ENCODE measurements at places on chromosomes 11 and 22.

DNA sequence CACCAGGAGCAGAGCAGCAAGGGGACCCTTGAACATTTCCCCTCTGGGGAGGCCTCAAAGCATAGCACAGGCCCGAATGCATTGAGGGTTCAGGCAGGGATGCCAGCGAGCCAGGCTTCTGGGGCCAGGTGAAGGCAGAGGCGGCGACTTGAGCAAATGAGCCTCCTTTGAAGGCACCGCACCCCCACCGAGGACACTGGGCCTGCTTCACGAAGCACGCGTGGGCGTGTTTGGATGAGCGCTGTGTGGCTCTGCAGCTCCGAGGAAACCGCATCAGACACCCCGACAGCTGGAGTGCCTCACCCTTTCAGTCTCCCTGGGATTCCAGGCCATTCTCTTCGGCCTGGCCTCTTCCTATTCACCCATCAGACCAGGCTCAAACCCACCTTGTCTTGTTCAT lies 301.8 kb downstream of the NTM start:
- DNase-seq = no peak

DNA sequence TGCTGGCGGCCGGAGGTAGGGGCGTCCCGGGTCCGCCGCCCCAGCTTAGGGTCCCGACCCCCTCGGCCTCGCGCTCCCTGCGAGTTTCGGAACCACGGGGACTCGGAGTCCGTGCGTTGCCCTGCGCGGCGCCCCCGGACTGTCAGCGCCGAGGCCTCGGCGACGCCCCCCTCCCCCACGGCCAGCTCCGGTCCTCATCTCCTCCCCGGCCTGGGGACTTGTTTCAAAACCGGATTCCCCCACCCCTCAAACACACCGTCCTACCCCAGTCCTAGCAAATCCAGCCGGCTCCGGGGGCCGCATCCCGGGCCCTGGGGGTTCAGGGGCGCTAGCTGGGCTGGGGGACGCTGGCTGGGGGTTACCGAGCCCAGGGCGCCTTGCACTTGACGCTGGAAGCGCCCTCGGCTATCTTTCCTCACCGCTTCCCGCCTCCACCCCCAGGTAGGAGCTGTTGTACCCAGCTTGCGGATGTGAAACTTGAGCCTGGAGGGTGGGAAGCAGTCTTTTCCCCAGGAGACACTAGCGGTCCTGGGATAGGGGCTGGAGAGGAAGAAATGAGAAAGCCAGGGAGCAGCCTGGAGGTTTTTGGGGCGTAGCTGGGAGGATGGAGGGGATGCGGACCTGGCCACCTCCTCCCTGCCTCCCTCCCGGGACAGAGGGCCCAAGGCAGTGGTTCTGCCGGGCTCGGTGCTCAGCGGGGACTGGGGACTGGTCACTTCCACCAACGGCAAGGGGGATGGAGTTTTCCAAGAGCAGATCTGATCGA lies 550 bp downstream of the FBLN1 start:
- no peak for DNase-seq

DNA sequence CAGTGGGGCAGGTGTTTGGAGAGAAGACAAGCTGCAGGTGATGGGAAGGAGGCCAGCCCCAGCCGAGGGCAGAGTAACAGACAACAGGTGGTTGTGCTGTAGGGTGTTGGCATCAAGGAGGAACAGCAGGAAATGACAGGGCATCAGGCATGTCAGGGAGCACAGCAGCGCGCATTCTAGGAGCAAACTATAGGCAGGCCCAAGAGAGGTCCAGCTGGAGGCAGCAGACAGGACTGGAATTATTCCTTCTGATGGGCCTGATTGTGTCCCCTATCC lies 13.6 kb downstream of the ADM start:
- DNase-seq = no peak

- DNase-seq = no peak
Observed at GRCh38 chr11:119785131-119785530, 56.1 kb upstream of the NECTIN1 start.

- DNase-seq = peak; percentile 19
Observed at GRCh38 chr11:45161252-45162063, 15.0 kb downstream of the PRDM11 start.

DNA sequence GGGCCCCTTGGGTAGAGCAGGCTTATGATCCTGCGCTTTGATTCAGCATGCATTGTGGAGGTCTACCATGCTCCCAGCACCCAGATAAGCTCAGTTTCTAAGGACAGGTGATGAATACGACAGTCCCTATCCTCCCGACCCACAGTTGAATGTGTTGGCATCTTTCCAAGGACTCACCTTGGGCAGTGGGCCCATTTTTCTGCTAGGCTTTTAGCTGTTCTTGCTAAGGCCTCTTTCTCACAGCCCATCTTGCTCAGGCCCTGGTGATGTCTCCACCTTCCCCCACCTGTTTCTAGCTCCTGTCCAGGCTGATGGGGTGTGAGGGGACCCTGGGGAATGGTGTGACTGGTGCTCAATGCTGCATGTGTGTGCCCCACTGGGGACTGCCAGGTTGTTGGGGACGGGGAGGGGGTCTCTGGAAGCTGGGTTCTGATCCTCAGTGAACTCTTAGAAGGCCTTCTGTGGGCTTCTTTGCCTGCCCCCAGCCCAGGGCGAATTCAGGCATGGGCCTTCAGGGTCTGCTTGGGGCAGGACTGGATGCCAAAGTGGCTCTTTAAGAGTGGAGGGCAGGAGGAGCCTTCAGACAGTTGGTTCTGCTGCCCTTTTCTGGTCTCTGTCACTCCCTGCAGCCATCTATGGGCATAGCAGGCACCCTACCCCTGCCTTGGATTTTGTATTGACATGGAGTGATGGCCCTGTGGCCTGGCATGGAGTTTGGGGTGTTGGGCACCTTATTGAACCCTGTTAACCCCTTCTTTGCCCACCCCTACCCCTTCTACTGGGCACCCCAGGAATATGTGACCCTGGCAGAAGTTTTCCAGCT lies 33.1 kb downstream of the PHLDB1 start:
- DNase-seq = no peak

GRCh38 chr11:94060401-94060800 lies 39.2 kb downstream of the HEPHL1 start:
- DNase-seq = no peak

- DNase-seq = no peak
Observed at GRCh38 chr11:44334356-44335004, 24.5 kb upstream of the ALX4 start.

- DNase-seq = no peak
Observed at GRCh38 chr11:122895563-122895962, 13.0 kb downstream of the JHY start.

- no peak for DNase-seq
Observed at GRCh38 chr22:32587449-32587848, 112.8 kb downstream of the FBXO7 start.

DNA sequence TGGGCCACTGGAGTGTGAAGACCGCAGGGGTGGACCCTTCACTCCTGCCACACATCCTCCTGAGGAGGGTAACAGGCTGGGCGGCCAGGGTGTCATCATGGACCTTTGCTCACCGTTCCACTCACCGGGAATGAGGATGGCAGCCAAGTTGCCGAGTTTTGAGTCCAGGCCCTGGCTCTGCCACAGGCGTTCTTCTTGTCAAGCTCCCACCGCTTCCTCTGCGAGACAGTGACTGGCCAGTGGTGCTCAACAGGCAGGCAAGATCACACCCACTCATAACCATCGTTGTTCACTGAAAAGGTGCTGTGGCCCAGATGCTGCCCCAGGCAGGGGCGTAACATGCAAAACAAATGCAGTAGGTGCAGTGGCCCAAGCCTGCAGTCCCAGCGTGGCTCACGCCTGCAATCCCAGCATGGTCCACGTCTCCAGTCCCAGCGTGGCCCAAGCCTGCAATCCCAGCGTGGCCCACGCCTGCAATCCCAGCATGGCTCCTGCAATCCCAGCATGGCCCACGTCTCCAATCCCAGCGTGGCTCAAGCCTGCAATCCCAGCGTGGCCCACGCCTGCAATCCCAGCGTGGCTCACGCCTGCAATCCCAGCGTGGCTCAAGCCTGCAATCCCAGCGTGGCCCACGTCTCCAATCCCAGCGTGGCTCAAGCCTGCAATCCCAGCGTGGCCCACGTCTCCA lies 5.0 kb upstream of the PANX2 start:
- DNase-seq = no peak

- no peak for DNase-seq
Observed at GRCh38 chr22:25602916-25603315, 38.4 kb downstream of the GRK3 start.

GRCh38 chr11:86365546-86365945 lies 9.1 kb upstream of the CCDC81 start:
- peak; percentile 54 for DNase-seq

DNA sequence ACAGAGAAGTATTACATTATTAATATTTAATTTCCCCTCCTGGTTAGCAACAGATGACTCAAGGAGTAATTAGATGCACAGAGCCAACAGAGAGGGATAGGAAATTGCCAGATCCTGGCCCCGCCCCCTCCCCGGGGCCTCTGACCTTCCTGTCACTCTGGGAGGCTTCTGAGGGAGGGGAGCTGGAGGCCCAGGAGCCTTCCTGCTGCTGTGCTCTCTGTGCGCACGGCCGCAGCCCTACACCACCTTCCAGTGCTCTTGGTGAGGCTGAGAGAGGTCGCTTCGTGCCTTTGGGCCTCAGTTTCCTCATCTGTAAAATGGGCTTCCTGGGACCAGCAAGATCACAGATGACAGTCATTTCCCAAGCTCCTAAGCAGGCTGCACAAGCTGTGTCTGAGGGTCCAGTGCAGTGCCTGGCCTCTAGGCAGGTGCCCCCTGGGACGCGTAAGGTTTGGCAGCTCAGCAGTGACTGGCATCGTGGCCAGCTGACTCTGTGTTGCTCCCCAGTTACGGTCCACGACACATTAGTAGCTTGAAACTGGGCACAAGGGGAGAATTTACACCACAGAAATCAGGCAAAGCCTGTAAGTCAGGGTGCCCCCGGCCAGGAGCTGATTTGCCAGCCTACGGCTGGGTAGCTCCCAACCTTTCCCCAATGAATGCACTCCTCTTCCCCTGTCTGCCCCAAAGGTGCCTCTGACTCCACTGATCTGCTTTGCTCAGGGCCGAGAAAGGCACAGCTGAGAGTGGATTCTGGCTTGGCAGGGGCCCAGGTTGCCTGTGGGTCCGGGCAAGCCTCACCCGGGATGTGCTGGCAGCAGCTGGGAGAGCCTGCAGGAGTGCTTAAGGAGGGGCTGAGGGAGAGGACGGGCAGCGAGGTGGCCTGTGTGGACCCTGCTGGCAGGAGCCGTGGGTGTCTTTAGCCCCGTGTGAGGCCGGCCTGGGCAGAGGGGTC lies 2.3 kb downstream of the ADORA2A start:
- DNase-seq = no peak

DNA sequence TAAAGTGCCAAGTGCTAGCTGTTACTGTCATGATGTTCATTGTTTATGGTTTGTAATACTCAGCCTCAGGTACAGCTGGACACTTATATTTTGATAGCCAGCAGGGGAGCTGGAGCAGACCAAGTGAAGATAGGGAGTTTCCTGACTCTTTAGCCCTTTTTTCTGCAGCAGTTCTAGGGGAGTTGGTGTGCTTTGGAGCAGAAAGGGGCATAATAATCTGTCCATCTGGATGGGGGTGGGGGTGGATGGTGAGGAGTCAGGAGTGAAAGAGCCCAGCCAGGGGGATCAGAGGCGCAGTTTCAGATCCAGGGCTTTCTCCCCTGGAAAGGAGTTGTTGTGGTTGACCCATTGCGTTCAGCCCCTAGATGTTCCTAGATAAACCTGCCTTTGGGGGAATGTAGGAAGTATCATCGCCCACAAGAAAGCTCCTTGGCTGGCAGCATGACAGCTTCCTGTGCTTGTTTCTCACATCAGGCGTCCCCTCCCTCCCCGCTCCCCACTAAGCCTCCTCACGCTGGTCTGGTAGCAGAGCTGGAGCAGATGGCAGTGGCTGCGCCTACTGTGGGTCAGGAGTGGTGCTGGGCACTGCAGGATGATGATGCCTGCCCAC lies 41.9 kb downstream of the MED15 start:
- no peak for DNase-seq

GRCh38 chr22:34812631-34813030 lies 253.3 kb upstream of the ISX start:
- DNase-seq = peak; percentile 66

DNA sequence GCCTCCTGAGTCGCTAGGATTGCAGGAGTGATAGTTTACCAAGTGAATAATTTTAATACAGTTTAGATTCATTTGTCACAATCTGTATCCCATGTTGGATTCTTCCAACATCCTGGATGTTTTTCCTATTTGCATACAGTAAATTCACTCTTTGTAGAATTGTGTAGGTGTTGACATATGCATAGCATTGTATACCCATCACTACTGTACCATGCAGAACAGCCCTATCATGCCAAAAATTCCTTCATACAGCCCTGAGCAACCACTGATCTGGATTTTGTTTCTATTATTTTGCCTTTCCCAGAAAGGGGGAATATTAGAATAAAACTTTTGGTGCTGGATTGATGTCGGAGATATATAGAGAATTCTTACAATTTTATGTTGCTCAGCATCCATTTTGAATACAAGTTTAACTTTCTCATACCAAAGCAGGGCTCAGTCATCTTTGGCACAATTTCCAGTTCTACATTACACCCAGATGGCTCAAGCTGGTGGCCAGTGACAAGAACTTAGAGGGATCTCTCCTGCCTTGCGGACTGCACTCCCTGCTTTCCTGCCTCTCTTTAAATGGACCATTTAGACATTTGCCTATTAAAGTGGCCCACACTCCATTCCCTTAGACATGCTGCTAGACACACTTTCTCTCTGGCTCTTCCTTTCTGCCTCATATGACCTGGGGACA lies 45.4 kb upstream of the CFAP300 start:
- DNase-seq = peak; percentile 18

- no peak for DNase-seq
Observed at GRCh38 chr11:65141896-65142494, 7.7 kb upstream of the SYVN1 start.

DNA sequence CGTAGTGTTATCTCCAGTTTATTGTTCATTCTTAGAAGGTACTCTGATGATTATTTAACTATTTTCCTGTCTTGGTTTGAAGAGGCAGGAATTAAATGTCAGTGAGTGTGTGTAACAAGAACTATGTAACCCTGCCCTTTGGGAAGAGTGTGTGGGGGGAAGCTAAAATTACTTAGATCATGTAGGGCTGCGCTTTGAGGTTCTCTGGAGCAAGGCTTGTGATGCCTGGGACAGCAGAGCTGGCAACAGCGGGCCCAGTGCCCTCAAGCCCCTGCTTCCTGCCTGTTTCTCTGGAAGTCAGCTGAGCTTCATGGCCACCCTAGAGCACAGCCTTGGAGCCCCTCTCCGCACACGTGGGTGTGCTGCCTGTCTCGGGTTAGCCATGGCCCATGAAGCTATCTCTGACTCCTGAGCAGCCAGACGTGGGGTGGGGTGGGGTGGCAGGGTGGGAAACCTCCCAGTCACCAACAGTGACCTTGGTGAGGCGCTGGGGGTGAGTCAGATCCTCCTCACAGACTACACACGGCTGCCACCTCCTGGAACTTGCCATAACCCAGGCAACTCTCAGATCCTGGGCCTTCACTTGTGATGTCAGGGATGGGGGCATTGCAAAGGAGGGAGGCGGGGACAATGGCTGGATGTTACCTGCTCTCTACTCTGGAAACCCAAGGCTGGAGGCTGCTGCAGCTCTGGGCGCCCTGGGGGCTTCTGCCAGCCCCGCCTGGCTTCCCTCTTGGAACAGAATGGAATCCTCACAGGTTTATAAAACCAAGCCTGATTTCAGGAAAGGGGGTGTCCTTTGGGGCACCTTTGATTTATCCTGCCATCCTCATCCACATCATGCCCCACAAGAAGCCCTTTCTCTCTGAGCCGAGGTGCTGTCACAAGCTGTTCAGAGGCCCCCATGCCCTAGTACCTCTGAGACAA lies 88.6 kb downstream of the SNX19 start:
- DNase-seq = peak; percentile 79

- peak; percentile 11 for DNase-seq
Observed at GRCh38 chr11:43504316-43504950, 145.7 kb downstream of the TTC17 start.

Measured in AG10803 (cell line).